Right kidney (tissue), 9 donors: ENCODE measurements at places on chromosomes 12 and 14.

DNA sequence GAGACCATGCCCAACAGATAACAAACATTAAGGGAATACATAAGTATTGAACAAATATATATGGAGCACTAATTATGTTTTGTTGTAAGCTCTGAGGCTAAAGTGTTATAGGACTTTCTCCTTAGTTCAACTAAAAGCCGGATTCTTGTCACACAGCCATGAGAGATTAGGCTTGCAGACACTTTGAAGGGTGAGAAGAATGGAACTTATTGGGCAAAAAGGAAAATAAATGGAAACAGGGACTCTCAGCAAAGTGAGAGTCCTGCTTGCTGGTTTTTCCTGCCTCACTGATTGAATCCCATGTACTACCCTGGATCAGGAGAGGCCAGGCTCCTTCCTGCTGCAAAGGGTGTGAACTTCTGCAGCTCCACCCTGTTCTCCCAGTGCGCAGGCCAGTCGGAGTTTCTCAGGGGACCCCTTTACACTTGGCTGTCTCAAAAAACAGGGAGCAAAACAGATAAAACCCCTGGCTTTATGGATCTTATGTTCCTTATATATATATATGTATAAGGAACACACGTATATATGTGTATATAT lies 77.1 kb upstream of the FUT8 start:
- DNase-seq: no peak

DNA sequence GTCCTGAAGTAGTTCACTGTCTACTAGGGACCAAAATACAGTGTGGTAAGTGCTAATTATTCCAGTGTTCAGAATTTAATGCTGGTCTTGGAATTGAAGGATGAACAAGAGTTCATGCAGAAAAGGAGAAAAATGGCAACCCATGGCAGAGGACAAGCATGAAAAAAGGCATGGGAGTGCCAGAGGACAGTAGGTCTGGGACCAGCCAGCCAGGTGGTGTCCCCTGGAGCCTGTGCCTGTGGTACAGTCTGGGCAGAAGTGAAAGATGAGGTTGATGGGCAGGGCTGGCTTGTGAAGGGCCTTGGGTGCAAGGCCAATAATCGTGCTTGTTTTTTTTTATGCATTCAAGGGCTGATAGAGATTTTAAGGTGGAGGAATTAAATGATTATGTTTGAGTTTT lies 21.0 kb downstream of the C12orf75 start:
- no peak for DNase-seq

- no peak for DNase-seq
Measured at GRCh38 chr14:101408077-101408831, 153.0 kb upstream of the DIO3 start.

DNA sequence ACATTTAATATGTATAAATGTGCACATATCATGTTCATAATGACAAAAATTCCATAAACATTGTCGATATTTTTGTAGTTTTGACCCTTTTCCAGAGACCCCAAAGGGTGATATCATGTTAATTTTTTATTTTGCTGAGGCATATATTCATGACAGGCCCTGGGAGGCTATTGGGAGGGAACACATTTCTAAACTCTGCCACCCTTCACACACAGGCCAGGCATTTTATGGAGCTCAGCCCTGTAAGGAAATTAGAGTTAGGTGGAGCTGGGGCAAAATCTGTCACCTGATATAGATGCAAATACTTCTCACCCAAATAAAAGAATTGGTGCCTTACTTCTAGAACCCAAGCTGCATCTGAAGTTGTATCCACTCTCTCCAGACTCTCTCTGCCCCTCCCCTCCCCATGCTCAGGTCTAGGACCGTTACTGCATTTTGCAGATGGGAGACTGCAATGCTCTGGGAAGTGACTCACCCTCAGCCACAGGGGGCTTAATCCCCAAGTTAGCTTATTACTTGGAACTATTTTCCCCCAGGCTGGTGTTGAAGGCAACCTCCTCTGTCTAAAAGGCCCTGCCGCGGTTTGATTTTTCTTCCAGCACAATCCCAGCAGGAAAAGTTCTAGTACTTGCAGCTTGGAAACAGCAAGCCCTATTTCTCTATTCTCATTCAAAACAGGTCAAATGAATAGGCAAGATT lies 238.9 kb downstream of the EMP1 start:
- no peak for DNase-seq
